ENCODE measurements at places on chromosomes 7 and 10.

GRCh38 chr10:61316676-61317265 is 136.4 kb downstream of the TMEM26 start:
- no peak for DNase-seq

DNA sequence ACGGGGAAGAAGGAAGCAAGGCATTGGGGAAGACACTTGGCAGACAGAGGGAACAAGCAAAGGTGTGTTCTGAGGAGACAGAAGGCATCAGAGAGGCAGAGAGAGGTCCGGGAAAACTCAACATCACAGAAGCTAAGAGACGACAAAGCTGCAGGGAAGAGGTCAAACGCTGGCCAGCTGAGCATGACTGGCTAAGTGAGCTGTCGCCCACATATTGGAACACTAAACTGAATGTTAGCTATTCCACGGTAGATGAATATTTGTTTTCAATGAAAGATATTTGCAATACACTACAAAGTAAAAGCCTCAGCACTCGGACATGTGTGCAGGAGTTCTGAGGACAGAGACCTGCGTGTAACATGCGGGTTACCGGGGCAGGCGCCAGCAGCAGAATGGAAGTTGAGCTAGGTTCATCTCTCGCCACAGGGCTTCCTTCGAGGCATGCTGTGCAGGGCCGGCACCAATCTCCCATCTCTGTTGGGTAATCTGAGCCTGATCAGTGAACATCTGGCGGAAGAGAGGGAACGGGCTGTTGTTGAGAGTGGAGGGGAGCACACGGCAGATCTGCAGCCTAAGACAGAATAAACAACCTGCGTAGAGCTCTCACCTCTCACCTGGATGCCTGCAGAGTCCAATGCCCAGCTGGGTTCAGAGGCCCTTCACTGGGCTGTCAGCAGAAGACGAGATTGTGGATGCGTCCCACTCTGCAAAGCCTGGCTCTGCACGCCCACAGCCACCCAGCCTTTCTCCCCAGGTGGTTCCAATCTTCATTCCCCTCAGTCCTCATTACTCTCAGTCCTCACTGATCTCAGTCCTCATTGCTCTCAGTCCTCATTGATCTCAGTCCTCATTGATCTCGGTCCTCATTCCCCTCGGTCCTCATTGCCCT is 35.9 kb downstream of the INSIG1 start:
- no peak for DNase-seq

DNA sequence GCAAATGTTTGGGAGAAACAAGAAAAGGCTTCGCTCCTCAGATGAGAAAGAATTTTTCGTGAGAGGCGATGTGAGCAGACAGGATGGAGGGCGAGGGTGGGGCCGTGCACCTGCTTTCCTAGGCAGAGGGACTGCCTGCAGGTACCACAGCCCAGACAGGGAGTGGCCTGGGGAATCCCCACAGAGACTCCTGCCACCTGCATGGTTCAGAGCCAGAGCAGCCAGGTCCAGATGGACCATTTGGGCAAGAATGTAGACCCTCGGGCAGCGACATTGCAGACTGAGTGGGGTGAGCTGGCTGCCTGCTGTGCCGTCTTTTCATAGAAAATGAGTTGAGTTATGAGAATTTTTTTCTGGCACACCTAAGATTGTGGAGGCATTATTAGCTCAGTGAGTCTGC is 216.8 kb downstream of the SNX10 start:
- DNase-seq, result no peak

- no peak for DNase-seq
Observed at GRCh38 chr7:87589631-87590030, 11.1 kb downstream of the ABCB1 start.

DNA sequence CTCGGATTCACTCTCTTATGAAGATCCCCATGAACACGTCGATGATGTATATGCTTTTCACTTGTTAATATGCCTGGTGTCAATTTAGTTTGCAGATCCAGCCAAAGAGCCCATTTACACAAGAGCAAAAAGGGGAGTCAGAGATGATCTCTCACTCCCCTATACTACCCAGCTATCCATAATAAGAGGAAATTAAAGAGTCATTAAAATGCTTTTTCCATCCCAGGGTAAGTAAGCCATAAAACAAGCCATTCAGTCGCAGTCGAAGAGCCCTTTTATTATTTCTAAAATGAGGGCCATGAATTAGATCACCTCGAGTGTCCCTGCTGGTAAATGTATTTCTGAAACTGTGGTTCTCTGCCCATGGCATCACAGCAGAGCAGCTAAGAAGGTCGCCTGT is 41.2 kb downstream of the CHCHD3 start:
- no peak for DNase-seq

DNA sequence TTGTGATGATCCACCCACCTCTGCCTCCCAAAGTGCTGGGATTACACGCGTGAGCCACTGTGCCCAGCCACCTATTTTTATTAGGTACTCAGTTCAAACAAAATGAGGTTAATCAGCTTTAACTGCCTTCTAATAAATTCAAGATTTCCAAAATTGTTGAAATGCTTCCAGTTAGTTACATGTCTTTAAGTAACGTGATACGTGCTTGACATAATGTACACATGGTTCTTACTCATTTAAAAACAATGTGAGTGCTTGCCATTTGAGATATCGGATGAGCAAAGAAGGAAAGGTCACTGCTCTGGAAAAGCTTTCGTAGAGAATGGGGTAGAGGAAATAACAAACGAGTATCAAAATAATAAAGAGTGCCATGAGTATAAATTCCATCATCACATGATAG is 83.6 kb downstream of the KMT2E start:
- no peak for DNase-seq

DNA sequence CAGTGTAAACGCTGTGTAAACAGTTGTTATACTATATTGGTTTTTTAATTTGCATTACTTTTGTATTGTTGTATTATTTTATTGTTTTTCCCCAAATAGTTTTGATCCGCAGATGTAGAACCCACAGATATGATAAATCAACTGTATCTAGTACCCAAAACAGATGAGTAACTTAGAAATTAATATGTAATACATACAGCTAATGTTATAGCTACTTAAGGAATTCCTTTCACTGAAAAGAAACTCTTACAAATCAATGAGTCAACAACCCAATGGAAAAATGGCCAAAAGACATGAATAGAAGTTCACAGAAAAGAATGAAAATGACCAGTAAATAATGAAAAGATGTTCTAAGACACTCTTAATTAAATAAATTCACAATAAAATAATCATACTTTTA is 32.3 kb upstream of the ARL4A start:
- DNase-seq, result no peak

- DNase-seq, result no peak
Observed at GRCh38 chr7:131883769-131884168, 327.3 kb upstream of the PODXL start.

DNA sequence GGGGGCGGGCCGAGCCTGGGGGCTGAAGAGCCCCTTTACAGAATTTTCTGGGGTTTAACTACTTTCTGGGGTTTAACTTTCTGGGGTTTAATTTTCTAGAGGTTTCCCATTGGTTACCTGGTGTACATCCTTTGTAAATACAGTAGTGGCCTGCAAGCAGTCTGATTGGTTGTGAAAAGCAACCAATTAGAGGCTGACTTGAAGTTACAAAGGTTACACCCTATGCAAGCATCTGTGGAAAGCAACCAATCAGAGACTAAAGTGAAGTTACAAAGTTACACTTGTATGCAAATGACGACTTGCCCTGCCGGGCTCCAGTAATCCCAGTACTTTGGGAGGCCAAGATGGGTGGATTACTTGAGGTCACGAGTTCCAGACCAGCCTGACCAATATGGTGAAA is 27.4 kb downstream of the GTF2I start:
- no peak for DNase-seq

DNA sequence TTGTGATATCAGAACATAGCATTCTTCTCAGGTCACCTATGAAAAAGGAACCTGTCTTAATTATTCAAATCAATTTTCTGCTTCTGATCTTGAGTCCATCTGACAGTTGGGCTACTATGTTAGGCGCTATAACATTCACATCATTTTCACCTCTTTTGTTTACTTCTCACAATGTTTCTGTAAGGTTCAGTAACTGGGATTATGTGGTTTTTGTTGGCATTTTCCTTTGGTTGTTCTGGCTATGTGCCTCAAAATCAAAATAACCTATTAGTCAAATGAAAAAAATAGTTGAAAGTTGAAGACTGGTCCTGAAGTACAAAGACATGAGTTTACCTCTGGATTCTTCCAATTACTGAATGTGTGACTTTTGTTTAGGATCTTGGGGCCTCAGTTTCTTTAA is 221.3 kb upstream of the SMIM30 start:
- no peak for DNase-seq

All from iPS-NIHi11 (cell line).